ENCODE measurements at places on chromosomes 7 and 10.

DNA sequence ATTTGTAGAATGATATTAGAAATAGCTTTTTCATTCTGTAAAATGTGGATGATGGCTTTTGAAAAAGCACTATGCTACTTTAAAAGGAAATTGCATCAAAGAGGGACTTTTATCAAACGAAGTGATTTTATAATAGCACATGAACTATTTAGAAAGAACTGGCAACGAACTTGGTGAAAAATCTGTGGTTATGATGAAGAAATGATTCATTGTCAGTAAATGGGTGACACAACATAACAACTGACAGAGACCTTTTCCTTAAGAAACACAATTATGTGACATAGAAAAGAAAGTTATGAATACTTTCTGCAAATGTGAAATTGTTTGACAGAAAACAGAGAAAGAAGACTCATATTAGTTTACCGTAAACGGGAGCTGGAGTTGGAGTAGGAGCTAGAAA lies 60.7 kb upstream of the LAMB4 start:
- no peaks in the 10 kb centered on the region for H3K4me1 ChIP-seq
- no peaks in the 10 kb centered on the region for H3K36me3 ChIP-seq
- DNase-seq, result no peak
- no peaks in the 10 kb centered on the region for H3K27me3 ChIP-seq
- peak overlapping the region; percentile 56 for H3K4me3 ChIP-seq

DNA sequence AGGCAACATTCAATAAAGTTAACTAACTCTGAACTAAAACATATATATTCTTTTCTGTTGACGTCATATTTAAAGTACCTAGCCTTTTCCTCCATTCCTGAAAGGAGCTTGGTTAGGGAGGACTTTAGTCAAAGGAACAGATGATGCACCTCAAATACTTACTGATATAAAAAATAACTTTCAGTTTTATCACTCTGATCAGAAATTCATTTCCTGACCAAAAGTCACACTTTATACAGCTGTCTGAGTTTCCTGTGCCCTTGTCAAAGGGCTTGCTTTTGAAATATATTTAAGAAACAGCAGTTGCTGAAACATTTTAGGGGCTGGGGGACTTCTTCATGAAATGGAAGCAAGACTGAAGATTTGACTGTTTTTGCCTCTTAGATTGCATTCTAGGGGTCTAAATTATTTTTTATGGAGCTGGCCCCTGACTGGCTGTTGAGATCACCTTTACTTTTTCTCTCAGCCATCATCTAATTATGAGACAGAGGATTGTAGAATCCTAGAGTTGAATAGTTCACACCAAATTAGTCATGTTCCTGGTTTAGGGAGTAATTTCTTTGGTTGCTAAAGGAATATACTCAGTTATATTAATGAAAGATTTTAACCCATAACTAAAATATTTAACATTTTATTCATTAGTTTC lies 46.6 kb downstream of the GLCCI1 start:
- DNase-seq, result no peak
- H3K27ac ChIP-seq, result peak overlapping the region; percentile 81
- peaks cover 4% of the 10 kb centered on the region for H3K36me3 ChIP-seq

GRCh38 chr10:100353770-100354485 lies 6.9 kb downstream of the SCD start:
- DNase-seq, result no peak
- H3K36me3 ChIP-seq, result peaks cover 36% of the 10 kb centered on the region

GRCh38 chr7:35874886-35875285 lies 74.0 kb downstream of the SEPTIN7 start:
- no peak overlapping the region for H3K27ac ChIP-seq
- no peak overlapping the region for H3K4me3 ChIP-seq
- DNase-seq, result no peak
- peaks cover 5% of the 10 kb centered on the region for H3K36me3 ChIP-seq
- no peaks in the 10 kb centered on the region for H3K27me3 ChIP-seq

GRCh38 chr7:108033776-108034497 lies 31.0 kb upstream of the LAMB1 start:
- H3K27ac ChIP-seq, result no peak overlapping the region
- DNase-seq, result no peak
- H3K4me1 ChIP-seq, result no peaks in the 10 kb centered on the region

All from activated T-cell treated with anti-CD3 and anti-CD28 coated beads, Interleukin-2, amount 50 U/mL, for 72 hours (primary cell).